CD4-positive, CD25-positive, alpha-beta regulatory T cell (primary cell): ENCODE measurements at places on chromosomes 1 and 21.
A peak's percentile ranks its signal among the peaks of the same experiment; 100 is the strongest.

DNA sequence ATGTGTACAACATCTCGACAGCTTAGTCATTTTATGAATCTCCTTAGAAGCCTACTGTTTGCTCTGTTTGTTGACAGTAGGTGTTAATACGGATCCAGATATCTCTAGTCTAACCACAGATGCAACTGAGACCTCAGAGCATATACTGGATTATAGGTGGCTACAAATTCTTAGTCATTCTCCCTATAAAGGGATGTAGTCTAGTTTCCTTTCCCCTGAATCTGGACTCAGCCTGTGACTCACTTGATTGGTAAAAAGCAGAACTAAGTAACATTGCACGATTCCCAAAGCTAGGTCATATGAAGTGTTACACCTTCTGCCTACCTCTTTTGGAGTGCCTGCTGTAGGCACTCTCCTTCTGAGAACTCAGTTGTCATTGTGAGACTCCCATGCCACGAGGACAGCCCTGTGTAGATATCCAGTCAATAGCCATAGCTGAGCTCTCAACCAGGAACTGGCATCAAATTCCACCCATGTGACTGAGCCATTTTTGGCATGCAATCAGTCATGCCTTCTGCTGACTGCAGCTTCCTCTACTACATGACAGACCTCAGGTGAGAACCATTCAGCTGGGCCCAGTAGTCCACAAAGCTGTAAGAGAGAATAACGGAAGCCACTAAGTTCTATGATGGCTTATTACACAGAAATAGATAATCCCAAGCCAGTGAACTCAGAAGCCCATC lies 135.9 kb upstream of the CHRM3 start:
- DNase-seq = no peak

DNA sequence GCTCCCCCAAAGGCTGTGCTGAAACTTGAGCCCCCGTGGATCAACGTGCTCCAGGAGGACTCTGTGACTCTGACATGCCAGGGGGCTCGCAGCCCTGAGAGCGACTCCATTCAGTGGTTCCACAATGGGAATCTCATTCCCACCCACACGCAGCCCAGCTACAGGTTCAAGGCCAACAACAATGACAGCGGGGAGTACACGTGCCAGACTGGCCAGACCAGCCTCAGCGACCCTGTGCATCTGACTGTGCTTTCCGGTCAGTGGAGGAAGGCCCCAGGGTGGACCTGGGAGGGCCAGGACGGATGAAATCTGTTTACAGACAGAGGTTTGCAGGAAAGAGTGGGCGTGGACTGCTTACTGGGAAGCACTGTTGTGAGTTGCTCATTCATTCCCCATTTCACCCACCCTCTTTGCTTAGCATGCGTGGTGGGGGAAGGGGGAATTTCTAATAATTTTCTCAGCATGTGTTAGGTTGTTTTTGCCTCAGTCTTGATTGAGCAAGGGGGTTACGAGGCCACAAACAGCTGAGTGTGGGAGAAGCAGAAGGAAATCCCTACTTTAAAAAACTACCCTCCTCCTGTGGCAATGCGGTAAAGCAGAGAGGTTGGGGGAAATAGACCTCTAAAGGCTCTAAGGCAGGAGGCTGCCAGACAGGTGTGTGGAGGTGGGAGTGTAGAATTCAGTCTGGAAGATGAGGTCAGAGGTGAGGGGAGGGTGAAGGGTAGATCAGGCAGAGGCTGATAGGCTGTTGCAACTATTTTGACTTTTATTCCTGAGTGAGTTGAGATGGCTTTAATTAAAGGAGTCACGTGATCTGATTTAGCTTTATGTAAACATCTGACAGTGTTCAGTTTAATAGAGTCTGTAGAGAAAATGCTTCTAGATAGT lies 1.3 kb downstream of the FCGR2A start:
- DNase-seq = no peak

DNA sequence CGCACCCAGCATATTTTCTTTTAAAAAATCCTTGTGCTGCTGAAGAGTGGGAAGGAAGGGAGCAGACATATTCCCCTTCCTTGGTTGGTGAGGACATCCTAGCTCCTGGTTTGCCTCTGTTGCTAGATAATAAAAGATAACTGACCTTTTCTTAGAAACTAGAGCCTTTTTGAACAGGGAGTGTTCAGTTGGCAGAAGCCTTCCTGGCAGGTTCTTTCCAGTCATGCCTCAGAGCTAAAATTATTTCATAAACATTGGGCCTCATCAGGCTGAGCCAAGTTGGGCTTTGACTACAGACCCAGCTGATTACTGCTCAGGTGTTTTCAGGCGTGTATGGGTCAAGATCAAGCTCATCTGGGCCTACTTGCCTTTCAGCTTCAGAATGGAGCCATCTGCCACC lies 22.7 kb upstream of the SH3BGRL3 start:
- DNase-seq = no peak

DNA sequence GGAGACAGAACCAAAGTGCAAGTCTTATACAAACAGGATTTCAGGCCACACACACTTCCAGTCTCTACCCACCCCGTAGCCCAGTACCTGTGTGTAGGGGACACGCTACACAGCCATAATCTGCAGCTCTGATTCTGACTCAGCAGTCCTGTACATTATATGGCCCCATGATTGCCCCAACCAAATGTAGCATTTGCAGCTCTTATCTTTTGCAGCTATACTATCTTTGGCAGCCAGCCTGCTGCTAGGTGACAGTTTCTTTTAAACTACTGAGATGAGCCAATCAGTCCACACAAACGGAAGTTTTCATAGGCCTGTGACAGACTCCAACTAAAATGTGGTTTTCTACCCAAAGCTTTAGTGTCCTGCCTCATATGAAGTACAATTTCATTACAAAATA lies 259.6 kb upstream of the ST6GALNAC5 start:
- no peak for DNase-seq

GRCh38 chr21:34639882-34640788 lies 25.2 kb upstream of the RCAN1 start:
- DNase-seq = peak; percentile 81

DNA sequence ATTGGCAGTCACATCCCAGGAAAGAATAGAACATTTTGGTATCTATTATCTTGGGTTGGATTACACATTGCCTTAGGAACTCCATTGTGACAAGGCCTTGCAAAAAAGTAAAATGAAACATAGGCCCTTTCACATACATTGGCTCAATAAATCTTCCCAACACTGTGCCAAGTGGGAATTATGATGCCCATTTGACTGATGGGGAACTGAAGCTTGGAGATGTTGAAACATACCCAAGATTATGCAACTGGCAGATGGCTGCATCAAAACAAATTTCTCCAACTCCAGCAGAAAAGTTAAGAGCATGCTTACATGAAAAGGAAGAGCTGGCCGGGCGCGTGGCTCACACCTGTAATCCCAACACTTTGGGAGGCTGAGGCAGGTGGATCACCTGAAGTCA lies 26.9 kb downstream of the PLEKHO1 start:
- DNase-seq = no peak

GRCh38 chr1:24438423-24438901 lies 22.9 kb downstream of the NIPAL3 start:
- no peak for DNase-seq

DNA sequence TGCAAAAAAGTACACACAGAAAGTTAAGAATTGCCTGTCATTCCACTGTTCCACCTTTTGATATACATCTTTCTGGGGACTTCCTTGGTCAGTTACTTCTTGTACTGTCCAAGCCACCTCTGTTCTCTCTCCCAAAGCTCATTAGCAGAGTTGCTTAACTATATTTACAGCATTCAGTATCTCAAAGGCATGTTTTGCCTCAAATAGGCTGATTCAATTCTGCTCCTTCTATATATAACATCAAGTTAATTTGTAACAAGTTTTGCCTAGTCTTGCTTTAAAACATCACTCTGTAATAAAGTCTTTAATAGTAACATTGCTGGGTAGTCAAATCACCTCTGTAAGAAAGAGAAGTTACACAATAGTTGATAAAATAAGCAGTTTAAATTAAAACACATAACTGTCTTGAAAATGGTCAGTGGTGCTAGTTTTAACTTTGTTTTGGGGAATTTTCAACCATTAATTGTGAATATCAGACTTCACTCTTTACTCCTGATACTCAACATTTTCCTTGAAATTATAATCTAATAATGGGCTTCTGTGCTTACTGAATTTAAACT lies 35.7 kb downstream of the EDARADD start:
- no peak for DNase-seq

- DNase-seq = no peak
Measured at GRCh38 chr21:36626791-36627190, 72.1 kb upstream of the SIM2 start.

DNA sequence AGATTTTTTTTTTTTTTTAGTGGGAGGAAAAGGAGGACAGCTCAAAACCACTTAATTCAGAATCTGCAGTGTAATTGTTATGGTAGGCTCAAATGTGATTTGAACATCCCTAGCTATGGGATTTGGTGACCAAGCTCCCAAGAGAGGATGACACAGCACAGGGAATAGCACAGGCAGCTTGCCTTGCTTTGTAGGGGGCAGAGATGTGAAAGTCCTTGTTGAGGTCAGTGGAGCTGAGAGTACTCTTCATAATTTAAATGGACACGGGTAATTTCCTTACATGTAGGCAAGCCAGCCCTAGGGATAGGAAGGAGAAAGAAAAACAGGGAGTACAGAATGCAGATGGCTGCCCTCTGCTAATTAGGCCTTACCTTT lies 3.2 kb upstream of the UCK2 start:
- DNase-seq = no peak

GRCh38 chr1:243710467-243710866 lies 139.6 kb downstream of the AKT3 start:
- DNase-seq = peak; percentile 7

- no peak for DNase-seq
Measured at GRCh38 chr1:113320272-113320671, 70.0 kb upstream of the MAGI3 start.

DNA sequence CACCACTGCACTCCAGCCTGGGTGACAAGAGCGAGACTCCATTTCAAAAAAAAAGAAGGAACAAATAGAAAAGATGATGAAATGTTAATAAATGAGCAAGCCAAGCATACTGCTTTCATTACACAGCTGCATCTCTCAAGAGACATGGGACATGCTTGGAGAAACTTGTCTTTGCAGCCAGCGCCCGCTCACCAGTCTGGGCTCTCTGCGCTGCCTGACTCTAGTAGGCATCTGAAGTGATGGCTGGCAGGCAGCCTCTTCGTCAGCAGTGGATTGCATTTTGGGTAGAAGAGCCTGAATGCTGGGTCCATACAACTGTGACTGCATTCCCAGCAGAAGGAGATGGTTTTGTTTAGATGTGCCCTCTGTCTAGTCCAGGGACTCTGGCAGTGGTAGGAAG lies 48.0 kb downstream of the IL6R start:
- DNase-seq = no peak

DNA sequence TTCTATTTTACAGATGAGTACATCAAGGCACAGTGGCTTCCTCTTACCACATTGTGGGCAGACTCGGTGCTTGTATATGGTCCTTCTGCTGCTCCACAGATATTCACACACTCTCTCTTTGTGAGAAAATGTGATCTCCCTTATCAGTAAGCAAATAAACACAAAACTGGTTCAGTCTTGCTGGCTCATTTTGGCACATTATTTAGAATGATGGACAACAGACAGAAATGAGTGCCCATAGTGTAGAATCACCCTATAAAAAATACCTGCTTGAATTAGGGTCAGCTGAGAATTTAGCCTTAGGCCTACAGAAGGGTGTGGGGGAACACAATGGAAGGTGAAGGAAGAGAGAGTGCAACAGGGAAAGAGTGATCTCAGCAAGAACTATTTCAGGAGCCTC lies 423.1 kb downstream of the HLX start:
- DNase-seq = no peak

DNA sequence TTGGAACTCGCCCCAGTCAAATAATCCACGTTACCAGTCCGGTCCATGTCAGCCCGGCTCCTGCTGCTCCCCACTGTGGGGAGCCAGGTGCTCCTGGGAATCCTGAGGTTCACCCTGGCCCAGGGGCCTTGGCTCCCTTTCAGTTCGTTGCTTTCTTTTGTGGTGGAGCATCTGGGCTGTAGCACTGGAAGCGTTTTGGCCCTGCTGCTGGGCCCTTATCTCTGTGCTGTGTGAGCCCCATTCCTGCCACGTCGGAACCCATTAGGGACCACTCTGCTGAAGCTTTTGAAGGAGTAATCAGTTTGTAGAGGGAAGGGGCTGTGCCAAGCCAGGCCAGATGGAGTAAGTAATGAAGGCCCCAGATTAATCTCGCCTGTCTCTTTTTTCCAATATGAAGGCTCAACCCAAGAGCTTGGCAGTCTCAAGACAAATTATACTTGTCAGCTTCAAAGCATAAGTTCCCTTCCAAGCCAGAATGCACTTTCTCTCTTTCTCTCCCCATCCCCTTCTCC lies 82.3 kb downstream of the PGM1 start:
- no peak for DNase-seq

GRCh38 chr1:241627453-241628259 lies 12.5 kb downstream of the CHML start:
- DNase-seq = peak; percentile 17

GRCh38 chr1:165495858-165496205 lies 48.0 kb upstream of the LRRC52 start:
- DNase-seq = no peak

DNA sequence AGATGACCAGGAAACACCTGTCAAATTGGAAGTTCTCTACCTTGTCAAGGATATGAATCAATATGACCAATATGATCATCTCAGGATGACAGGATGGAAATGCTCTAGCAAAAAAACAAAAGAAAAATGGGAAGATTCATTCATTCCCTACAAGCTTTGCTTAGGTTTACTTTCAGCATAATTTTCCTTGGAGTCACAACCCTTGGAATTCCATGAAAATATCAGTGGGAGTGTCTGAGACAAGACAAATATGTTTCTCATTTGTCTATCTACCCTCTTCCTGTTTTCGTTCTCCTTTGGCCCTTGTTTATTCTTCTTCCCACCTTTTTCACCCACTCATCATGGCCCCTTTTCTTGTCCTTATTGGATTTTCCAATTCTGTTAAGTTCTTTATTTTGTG lies 50.6 kb downstream of the COLGALT2 start:
- DNase-seq = no peak

- DNase-seq = no peak
Measured at GRCh38 chr1:57091642-57092041, 125.8 kb upstream of the C8B start.

DNA sequence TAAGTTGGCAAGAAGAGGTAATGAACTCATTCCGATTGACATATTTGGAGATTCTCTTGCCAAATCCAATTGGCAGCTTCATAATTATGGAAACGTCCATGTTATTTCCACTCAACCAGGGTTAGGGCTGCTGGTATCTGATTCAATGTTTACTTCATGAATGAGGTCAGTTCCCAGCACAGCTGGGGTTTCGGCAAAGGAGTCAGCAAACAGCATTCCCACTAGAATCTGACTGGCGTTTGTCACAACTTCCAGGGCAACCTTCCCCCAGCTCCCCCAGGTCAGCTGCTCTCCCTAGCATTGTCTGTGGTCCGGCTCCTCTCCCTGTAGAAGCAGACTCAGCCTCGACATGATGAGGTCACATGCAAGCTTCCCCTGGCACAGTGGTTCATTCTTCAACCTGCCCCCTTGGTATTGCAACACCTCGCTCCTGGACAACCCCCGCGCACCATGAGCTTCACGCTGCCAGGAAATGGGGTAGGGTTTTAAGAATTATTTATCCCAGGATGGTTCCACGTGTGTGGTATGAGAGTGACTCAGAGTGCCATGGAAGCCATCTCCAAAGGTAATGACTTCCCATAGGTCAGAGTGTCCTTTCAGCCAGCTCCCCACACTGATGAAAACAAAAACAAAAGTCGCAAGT lies 100.7 kb upstream of the SLC25A33 start:
- DNase-seq = no peak
